ENCODE measurements at places on chromosomes 16 and 17. TPM values are rescaled to one million over a fixed set of nuclear protein-coding genes. Genes with fewer than 3 reads are reported as not detected.

DNA sequence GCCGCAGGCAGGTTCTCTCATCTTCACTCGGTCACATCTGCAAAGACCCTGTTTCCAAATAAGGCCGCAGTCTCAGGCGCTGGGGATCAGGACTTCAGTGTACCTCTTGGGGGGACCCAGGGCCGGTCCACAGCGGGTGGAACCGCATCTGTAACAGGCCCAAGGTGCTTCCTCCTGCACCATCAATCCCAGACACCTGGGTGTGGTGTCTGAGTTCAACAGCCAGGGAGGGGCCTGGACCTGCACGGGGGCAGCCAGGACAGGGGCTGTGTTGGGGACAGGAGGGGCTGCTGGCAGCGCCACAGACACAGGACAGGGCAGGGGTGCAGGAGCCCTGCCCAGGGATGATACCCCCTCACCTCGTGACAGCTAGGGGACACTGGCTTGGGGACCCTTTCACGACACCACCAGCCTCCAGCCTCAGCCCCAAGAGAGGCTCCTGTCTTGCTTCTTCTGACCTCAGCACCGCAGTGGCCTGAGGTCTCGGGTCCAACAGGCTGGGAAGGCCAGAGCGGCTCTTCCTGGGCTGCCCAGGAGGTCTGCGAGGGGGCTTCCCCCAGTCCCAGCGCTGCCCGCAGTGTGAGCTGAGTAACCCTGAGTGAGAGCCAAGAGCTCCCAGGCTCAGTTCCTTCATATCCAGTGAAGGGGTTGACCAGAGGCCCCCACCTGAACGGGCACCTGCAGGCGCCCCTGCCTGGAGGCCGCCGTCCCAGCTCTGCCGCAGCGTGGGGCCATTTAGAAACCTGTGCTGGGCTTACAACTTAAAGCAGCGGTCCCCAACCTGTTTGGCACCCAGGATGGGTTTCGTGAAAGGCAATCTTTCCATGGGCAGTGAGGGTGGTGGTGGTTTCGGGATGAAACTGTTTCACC lies 30.7 kb upstream of the BAHCC1 start:
- DNase-seq = no peak

DNA sequence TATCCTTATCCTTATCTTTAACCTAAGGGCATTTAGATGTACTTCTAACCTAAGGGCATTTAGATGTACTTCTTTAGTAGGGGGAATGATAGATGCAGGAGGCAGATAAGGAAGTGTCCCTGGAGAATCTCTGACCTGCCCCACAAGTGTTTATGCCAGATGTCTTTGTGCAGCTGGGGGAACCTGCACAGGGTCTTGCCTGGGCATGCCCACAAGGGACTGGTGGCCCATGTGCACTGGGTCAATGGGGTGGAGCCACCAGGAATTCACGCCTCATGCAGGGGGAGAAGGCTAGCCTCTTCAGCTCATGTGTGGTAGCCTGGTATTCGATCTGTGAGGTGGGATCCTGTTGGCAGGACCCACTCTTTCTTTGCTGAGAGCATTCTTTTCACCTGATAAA lies 38.0 kb downstream of the CA10 start:
- DNase-seq = no peak

GRCh38 chr17:17036524-17036998 lies 5.7 kb upstream of the MPRIP start:
- no peak for DNase-seq

DNA sequence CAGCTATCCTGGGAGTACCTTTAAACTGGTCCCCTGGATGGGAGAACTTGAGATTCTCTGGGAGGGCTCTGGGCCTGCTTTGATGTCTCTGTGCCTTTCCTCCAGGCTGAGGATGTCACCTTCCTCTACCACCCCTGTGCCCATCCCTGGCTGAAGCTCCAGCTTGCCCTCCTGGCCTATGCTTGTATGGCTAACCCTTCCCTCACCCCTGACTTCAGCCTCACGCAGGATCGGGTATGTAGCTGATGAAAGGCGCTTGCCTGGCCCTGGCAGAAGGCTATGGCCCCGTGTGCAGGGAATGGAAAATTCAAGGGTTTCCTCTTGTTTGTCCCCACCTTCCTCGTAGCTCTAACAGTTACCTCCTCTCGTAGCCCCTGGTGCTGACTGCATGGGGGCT lies 3.0 kb downstream of the TP53I13 start:
- DNase-seq = no peak

Gene CDH8
- 0.43 TPM for total RNA-seq

Gene SCGB1C2
- total RNA-seq = not detected

Gene NACA2
- total RNA-seq = not detected

Gene KRTAP2-3
- 11.6 TPM for total RNA-seq

Data from epithelial cell of proximal tubule (primary cell).